Head of caudate nucleus (tissue), 42 donors: ENCODE measurements at places on chromosomes 13 and 19.

DNA sequence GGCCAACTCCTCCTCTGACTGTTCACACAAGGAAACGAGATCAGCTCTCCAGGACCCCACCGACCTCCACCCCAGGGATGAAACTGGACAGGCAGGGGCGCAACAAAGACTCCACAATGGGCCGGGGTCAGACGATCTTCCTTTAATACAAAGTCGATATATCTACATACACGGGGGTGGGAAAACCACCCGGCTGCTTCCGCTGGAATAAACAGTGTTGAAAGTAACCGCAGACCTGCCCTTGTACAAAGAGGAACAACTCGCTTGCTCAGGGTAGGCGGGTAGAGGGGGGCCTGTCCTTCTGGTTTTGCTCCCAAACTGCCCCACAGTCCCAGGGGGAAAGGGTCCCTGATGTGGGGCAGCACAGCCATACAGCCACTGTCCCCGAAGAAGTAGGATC, 135.2 kb downstream of the PTPRS start:
- no peak for DNase-seq

DNA sequence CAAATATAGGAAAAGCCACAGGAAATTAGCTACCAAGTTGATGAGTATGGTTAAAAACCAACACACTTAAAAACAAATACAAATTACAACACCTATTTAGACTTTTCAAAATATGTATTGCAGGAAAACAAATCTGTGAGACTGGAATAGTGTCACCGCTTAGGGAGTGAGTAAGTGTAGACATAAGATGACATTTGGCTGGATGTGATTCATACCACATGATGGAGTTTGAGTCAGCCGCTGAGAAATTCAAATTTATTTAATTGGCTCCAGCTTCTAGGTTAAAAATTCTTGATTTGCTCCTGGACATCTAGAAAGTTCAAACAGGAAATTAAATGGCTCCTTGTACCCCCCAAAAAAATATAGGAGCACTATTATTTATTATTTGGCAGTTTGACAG, 531.7 kb downstream of the SLITRK1 start:
- no peak for DNase-seq

DNA sequence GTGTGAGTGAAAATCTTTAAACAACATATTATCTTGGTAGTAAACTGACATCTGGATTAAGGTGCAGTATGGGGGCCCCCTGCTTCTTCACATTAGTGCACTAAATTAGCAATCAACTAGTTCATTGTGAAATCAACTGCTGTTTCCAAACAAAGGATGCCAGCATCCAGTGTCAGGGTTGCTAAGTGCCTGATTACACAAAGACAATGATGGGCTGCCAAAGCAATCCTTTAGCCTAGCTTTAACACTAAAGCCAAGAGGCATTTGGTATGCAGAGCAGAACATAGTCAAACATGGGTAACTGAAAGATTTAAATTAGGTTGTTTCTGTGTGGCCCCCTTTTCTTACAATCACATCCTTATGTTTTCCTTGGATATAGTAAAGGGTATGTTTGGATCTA, 543.1 kb upstream of the SLITRK5 start:
- DNase-seq = no peak

DNA sequence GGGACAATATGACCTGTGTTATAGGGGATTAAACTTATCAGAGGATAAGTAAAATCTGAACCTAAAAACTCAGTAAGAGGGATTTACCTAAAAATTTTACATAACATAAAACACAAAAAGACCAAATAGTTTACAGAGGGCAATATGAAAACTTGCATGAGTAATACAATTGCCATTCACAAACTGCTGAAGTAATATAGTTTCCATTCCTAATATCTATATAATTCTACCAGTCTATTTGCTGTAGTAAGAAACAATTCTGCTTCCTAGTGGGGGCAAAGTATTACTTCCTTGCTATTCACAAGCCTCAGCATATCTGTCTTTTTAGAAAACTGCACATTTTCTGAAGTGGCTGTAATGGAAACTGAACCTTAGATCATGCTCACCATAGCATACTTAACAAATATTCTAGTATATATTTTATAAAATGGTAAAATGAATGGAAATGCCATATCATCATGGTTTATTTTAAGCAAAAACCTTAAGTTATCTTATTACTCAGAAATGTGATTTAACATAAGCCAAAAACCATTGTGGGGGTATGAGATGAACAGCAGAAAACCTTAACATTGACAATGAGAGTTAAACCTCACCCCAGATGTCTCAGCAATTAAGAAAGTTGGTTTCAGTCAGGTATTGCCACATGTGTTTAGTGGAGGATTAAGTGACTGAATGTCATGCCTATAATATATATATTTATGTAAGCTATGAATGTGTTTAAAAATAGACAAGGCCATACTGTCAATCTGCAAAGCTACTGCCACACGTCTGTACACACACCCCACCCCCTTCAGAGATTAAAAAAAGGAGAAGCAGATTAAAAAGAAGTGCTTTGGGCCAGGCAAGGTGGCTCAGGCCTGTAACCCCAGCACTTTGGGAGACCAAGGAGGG, 136.8 kb downstream of the MIPEP start:
- no peak for DNase-seq

GRCh38 chr13:49020328-49020727, 44.6 kb downstream of the FNDC3A start:
- no peak for DNase-seq

GRCh38 chr13:76330761-76331160, 555.4 kb downstream of the KCTD12 start:
- DNase-seq = no peak

GRCh38 chr13:35144166-35144890, 202.3 kb downstream of the NBEA start:
- no peak for DNase-seq

DNA sequence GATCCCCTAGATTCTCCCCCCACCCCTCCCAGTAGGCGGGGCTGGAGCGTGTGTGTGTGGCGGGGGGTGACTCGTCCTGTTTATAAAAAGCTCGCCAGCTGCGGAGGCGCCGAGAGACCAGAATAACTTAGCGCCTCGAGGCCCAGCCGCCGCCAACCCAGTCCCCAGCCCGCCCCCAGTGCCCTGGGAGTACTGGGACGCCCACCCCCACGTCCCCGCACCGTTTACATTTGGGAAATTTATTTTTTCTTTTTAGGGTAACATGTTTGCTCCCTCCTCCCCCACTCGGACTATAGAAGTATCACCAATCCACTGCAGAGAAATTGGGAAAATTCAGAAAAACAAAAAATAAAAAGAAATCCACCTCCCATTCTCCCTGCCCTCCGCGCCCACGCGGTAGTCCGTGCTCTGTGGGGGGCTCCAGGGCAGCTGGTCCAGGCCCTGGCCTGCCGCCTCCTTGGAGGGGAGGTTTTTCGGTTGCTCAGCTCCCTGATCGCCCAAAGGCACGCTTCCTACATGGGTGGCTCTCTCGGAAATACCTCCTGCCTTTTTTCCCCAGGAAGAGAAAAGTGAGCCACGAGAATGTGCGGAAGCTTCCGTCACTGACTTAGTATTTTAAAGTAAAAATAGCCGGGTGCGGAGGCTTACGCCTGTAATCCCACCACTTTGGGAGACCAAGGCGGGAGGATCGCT, 1.5 kb upstream of the RAB3A start:
- peak; percentile 78 for DNase-seq

DNA sequence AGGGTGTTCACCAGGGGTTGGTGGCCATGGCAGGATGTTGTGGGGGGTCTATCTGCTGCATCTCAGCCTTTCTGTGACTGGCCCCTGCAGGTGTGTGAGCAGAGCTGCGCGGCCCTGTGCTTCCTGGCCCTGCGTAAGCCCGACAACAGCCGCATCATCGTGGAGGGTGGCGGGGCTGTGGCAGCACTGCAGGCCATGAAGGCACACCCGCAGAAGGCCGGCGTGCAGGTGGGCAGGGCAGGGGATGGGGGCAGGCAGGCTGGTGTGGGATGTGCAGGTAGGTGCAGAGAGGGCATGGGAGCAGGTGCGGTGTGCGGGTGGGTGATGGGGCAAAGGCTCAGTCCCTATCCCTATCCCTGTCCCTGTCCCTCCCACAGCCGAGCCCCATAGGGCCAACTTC, 8.1 kb upstream of the SLC25A42 start:
- DNase-seq = no peak

GRCh38 chr19:48795055-48795684, 15.7 kb downstream of the BCAT2 start:
- DNase-seq = peak; percentile 98

- DNase-seq = peak; percentile 66
Measured at GRCh38 chr19:43532571-43532961, 422 bp upstream of the ZNF575 start.

DNA sequence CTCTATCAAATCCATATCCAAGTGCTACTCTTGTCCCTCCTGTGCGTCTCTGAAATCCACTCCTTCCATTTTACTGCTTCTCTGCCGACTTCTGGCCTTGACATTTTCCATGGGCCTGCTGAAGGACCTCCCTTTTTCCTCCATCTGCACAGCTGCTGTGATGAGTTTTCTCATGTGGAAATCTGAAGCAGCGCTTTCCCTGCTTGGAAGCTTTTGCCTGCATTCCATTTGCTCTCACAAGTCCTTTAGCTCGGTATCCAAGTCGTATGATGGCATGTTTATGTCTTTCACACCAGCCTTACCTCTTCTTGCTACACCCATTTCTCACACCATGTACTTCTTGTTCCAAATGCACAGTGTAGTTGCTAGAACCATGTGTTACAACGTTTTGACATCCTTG, 328.2 kb downstream of the GPC5 start:
- DNase-seq = no peak

- DNase-seq = no peak
Measured at GRCh38 chr13:51734786-51735185, 69.2 kb downstream of the DHRS12 start.

DNA sequence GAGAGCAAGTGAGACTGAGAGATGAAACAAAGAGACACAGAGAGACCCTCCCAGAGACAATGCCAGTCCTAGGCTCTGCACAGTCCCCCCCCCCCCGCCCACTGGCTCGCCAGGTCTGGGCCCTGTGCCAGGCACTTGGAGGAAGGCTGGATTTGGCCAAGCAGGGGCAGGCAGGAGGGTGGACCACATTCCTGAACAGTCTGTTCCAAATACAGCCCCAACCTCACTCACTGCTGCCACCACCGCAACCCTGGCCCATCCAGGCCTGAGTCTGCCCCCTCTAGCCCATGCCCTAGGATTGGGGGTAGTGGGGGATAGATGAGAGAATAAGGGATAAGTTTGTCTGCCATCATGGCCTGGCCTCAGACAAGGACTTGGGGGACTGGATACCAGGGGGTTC, 19.0 kb downstream of the CYP2F1 start:
- no peak for DNase-seq

DNA sequence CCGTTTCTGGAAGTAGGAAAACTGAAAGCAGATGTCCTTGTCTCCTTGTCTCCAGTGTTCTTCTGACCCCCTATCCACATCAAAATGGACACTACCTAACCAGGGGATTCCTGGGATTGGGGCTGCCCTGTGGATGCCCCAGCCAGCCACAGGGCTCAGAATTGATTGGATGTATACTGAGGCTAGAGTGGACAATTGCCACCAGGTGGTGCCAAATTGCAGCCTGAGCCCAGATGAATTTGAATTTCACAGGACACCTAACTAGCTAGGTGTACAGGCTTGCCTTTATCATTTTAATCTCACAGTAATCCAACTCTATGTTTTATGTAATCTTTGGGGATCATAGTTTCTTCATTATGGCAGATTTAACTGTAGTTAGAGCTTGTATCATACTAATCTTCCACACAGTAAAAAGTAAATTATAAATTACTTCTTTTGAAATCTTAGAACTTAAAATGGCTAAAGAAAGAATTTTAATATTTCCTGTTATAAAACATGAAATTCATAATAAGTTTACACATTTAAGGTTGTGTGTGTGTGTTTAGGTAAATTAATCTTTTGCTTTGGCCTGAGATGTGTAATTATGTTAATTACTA, 58.0 kb downstream of the PIBF1 start:
- peak; percentile 27 for DNase-seq
